Stimulated activated CD4-positive, alpha-beta T cell treated with anti-CD3 and anti-CD28 coated beads, Interleukin-4, amount 100 ng/mL, for 4 hours (primary cell): ENCODE measurements at places on chromosomes 4 and X.

DNA sequence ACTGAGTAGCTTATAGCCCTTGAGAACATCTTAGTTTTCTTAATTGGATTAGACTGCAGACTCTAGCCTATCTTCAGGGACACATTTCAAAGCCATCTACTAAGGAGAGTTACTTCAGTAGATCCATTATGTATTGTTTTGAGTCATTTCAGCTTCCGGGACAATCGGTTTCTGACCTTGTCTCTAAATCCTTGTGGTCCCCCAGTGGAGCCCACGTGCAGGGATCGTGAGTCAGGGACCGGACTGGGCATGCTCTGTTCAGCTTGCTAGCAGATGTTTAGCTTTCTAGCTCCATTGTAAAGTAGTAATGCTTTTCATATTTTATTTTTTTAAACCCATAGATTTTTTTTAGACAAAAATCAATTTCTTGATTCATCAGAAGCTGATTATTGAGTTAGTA is 211.9 kb upstream of the PRPS2 start:
- DNase-seq, result no peak

DNA sequence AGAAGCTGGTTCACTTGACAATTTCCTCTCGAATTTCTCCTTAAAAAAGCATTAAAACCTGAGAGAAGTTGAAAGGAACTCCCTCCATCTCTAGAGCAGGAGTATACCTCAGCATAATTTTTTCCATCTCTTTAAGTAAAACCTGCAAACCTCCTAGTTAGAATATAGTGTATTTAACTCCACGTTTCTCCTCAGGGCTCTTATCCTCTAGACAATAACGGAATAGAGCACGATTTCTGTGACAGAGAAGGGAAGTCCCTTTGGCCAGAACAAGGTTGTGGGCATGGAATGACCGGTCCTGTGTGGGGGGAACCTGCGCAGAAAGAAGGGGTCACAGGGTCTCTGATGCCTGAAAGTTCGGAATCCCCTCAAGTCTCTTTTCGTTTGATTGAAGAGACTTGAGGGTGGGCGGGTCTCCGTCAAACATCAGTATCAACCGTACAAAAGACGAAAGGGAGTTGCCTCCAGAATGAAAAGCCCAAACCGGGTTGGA is 697 bp downstream of the ZNF280C start:
- DNase-seq, result no peak

GRCh38 chrX:40964008-40964407 is 121.2 kb upstream of the USP9X start:
- DNase-seq, result no peak

GRCh38 chrX:13092455-13092941 is 48.1 kb upstream of the FAM9C start:
- peak; percentile 39 for DNase-seq

DNA sequence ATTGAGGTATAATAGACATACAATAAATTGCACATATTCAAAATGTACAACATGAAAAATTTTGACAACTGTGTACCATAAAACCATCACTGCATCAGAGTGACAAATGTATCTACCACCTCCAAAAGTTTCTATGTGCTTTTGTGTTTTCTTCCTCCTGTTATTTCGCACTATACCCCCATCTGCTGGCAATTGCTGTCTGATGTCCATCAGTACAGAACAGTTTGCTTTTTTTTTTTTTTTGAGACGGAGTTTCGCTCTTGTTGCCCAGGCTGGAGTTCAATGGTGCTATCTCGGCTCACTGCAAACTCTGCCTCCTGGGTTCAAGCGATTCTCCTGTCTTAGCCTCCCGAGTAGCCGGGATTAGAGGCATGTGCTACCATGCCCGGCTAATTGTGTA is 154.3 kb upstream of the GIMD1 start:
- no peak for DNase-seq

DNA sequence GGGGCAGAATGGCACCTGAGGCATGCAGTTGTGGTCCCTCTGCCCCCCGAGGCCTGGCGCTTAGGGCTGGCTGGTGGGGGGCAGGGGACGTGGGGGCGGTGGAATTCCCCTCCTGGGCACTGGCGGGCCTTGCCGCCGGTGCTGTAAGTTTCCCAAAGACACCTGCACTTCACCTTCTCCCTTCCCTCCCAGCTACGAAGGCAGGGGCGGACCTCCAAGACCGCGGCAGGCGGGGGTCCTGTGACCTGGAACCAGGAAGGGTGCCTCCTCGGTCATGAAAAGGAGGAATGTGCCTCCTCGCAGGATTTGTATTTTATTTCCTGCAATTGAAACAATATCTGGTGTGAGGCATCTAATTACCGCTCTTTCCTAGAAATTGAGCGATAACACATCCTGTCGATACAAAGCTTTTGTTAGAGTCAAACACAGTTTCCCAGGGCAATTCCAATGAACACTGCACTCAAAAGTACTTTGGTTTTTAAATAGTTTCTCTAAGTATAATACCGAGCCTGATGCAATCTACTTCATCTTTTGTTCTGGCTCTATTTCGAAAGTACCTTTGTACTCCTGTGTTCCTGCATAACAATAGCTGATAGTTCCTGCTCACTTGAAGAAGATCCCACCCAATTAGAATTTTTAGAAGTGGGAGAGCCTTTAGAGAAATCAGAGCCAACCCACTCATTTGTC is 12.3 kb upstream of the ADRA2C start:
- DNase-seq, result no peak

DNA sequence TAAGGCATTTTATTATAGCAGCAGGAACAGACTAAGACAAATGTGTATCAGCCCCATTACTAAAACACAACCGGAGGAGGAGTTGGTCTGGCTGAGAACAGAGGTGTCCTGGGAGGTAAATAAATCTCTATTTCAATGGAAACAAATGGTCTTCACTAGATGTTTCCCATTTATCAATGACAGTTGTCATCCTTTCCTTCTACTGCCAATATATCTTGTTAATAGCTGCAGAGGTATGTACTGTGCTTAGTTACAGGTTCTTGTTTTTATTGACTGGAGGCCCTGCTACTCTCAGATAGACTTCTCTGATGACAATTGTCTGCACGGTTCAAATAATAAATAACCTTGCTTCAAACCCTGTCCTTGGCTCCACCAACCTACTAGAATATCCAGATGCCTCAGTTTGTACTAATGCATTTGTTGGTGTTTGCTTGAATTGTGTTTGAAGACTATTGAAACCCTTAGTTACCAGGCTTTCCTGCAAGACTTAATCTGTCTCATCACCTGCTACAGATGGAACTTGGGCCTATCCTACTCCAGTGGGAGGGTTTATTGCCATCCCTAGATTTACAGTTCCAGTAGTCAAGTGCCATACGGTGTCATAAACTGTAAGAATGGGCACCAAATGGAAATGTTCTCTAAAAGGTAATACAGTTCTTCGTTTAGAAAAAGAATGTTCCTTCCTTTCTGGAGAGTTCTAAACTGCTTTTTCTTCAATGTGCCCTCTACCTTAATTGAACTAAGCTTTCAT is 29.8 kb upstream of the HPGDS start:
- DNase-seq, result no peak

GRCh38 chr4:18405054-18405453 is 383.5 kb upstream of the LCORL start:
- DNase-seq, result no peak

GRCh38 chr4:6271701-6272465 is 2.2 kb downstream of the WFS1 start:
- no peak for DNase-seq
